CD4-positive, alpha-beta T cell treated with Interleukin-15 for 4 hours (primary cell): ENCODE measurements at places on chromosomes 2 and 18.

DNA sequence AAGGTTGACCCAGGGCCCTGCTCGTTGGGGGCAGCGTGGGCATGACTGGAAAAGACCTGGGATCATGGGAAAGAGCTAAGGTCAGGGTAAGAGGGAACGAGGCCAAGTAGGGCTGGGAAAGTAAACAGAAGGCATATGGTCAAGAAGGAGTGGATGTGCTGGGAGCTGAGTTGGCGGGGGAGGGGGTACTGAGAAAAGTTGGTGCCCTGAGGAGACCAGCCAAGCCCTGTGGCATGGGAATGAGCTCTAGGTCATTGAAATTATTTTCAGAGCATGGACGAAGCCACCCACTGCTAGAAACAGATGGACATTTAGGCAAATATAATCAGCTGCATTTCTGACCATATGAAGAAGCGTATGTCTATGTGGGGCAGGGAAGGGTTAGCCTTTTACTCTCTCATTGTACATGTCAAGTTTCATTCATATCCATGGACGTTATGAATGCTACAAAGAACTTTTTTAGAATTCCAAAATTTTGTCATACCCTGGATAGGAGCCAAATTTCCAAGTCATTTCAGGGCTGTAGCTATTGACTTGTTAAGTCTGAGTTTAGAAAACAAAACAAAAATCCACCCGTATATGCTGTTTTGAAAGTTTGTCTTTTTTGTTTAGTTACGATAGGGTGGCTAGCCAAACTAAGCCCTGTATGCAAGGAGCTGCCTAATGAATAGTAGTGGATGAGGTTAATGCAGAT, 19.1 kb downstream of the MAPRE2 start:
- no peak for DNase-seq

DNA sequence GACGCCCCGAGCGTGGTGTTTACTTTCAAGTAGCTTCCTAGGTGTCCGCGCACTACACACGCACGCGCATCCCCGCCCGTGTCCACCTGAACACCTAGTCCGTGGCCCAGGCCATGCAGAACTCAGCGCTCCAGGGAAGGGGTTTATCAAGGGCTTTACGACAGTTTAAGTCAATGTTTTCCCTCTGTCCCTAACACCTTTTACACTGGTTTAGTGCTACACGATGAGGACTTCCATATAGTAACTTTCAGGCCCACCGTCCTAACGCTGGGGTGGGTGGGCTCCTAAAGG, 1.4 kb upstream of the BCL2 start:
- DNase-seq = no peak

DNA sequence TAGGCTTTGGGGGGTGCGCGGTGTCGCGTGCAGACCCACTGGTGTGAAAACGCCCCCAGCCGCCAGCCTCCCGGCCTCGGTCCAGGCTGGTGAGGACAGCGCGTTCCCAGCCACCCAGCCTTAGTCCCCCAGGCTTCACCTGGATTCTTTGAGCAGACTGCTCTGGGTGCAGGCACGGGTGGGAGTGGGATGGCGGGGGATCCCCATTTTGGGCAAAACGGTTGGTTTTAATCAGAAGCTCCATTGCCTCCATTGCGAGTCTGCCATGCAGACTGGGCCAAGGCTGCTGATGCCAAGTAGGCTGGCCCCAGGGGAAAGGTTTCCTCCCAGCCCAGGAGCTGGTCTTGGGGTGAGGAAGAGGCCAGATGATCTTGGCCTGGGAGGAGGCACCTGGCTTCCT, 445 bp downstream of the MLPH start:
- no peak for DNase-seq

GRCh38 chr2:157055660-157056199, 201.8 kb upstream of the GALNT5 start:
- no peak for DNase-seq

- no peak for DNase-seq
Observed at GRCh38 chr2:141490886-141491285, 639.9 kb downstream of the LRP1B start.

- DNase-seq = no peak
Observed at GRCh38 chr2:190216829-190217228, 102.8 kb downstream of the HIBCH start.

- no peak for DNase-seq
Observed at GRCh38 chr2:45839508-45840251, 188.2 kb downstream of the PRKCE start.

DNA sequence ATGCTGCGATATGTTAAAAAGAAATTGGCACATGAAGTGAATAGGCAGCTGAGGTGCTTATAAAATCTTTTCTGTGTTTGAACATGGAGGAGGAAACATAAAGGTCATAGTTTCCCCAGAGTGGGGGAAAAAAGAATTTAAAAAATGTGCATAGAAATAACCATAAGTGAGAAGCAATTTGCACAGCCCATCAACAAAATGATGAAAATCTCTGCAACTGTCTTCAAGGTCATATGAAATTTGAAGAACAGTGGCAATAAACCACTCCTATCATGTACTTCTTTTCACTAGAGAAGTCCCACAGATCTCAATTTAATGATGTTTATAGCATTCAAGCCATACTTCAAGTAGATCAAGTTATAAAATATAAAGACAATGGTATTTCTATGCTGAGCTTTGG, 46.7 kb upstream of the ZNF804A start:
- DNase-seq = no peak
